ENCODE measurements at places on chromosomes 7 and 10. TPM values are rescaled to one million over a fixed set of nuclear protein-coding genes. Genes with fewer than 3 reads are reported as not detected.
A peak's percentile ranks its signal among the peaks of the same experiment; 100 is the strongest.

- DNase-seq = no peak
Measured at GRCh38 chr7:39248692-39249090, 271.0 kb downstream of the POU6F2 start.

DNA sequence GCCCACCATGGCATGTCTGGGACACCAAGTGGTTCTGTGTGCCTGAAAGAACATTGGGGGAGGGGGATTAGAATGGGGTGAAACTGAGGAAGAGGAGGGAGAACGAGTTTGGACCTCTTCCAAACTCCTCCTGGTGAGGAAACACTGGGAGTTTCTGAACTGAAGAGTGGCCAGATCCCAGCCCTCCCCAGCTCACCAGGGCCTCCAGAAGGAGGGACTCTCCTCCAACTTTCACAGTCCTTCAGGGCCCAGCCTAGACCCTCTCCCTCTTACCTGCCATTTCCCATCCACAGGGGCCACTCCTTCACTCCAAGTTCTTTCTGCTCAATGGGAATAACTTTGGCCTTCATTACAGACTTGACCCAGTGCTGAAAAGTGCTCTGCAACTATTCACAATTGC, 132.0 kb upstream of the FOXK1 start:
- DNase-seq = no peak

DNA sequence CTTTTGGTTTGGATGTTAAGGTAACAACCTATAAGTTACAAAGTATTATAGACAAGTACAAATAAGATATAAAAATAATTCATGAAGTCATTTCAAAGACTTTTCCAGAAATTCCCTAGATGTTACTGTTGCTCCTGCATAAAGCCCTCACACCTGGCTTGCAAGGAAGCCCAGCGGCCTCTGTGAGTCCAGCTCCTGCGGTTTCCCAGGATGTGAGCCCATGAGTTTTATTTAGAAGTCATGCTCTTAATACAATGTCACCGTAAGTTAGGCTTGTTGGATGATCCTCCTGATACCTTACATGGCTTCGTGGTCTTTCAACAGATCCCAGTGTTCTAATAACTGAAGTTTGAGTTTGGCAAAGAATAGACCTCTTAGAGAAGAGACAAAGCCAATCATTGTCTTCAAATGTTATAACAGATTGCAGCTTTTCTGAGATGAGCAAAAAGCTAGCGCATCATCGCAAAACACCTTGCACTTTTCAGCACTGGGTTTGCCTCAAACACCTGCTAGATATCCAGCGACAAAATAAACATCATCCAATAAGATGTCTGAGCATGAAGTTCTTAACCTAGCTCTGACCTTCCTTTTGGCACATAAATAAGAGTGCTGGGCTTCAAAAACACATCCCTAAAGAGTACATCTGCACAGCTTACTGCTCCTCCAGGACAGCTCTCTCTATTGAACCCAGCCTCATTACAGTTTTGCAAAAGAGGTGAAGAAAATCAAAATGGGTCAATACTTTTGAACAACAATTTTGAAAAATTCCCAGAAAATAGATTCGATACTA, 3.6 kb downstream of the FAM171A1 start:
- no peak for DNase-seq

DNA sequence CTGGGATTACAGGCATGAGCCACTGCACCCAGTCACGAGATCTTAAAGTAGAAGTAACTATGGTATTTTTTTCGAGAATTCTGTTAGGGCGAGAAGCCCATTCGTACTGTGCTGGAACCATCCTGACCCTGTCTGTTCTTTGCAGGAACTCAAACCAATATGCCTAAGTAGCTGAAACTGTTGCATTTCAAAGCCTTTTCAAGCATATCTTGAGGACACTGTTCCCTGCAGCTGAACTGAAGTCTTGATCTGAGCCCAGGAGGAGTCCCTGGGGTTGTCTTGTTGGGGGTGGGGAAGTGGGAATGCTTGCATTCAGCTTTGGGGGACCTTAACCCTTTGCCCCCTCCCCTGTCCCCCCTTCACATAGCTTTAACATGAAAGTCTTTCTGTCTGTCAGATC, 61.5 kb downstream of the CUX1 start:
- DNase-seq = no peak

- DNase-seq = peak; percentile 4
Measured at GRCh38 chr10:11243425-11244222, 226.0 kb downstream of the CELF2 start.

DNA sequence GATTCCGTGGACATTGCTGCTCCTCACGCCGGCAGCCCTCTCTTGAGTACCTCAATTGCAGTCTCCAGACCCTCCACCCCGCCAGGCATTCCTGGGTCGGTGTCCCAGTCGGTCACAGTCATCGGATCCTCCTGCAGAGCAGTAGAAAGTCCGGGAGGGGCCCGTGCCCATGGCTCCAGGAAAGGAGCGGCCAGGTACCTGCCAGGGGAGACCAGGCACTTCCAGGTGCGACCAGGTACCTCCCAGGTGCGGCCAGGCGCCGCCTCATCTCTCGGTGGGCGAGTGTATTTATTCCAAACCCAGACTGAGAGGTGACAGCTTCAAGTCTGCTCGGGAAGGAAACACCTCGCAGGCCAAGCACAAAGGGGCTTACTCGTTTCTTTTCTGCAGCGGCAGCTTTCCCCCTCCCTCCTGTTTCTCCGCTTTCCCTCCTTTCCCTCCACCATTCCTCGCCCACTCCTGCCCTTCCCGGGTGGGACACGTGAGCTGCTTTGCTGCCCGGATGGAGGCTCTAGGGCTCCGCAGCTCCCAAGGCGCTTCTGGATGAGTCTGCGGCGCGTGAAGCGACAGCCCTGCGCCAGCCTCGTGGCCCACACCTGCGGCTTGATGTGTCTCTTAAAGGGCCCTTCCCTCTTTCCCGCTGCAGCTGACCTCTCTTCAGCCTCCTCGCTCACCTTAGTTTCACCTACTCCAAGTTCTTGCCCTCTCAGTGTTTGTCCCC, 39.4 kb upstream of the AGK start:
- DNase-seq = no peak

- peak; percentile 54 for DNase-seq
Measured at GRCh38 chr10:116732573-116732972, 9.8 kb downstream of the HSPA12A start.

- DNase-seq = peak; percentile 23
Measured at GRCh38 chr7:68562323-68562899, 1035.9 kb upstream of the AUTS2 start.

DNA sequence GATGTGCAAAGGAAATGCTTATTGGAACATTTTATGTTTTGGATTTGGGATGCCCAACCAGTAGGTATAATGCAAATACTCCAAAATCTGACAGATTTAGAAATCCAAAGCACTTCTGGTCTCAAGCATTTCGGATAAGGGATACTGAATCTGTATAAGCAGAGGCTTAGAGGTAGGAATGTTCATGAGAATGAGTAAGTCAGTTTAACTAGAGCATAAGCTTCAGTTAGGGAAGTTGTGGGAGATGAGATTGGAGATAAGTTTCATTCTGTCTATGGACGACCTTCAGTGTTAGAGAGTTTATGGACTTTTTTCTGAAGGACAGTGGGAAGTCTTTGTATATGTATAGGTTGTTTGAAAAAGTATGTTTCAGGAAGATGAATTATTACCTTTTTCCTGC, 10.4 kb downstream of the TAX1BP1 start:
- no peak for DNase-seq

- no peak for DNase-seq
Measured at GRCh38 chr10:127694580-127695193, 42.3 kb upstream of the FOXI2 start.

DNA sequence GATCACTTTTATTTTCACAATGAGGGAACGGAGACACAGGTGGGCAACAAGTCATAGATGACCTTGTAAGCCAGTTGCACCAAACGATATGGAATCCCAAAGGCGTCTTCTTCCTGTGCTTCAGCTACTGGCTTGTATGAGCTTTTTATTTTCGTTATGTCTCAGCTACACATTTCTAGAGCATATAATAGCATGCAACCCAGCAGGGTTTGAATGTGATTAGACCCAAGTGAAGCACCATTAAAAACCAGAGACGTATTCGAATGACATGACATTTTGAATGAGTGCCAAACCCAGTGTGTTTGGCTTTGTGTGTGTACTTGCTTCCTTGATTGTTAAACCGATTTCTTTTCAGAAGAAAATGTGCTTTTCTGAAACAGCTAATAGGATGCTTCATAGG, 963.2 kb upstream of the CELF2 start:
- no peak for DNase-seq

- DNase-seq = no peak
Measured at GRCh38 chr10:87590705-87591588, 68.7 kb upstream of the PAPSS2 start.

DNA sequence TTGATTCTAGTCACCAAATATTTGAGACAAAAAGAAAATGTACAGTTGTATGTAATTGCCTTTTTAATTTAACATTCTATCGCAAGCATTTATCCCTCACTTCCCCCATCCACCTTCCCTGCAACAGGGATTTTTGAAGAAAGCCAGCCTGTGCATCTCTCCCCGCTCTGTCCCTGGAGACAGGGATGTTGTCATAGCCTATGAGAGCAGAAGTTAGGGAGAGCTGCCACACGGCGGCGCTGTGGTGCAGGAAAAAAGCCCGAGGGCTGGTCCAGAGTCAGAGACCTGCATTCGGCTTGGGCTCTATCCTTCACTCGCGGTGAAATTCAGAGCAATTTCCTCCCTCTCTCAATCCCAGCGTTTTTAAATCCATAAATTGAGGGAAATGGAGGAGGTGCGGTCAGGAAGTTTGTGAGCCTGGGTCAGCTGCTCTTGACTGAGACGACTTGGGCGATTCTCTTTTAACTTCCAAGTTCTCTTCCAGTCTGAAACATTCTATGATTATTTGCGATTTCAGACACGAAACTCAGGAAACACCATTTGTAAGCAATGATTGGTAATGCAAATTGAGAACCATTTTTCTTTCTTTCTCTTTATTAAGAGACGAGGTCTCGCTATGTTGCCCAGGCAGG, 17.5 kb downstream of the HKDC1 start:
- DNase-seq = peak; percentile 83

- DNase-seq = no peak
Measured at GRCh38 chr10:113954409-113954808, 89.3 kb upstream of the ADRB1 start.

GRCh38 chr10:44046605-44047004, 338.3 kb downstream of the CXCL12 start:
- peak; percentile 49 for DNase-seq

DNA sequence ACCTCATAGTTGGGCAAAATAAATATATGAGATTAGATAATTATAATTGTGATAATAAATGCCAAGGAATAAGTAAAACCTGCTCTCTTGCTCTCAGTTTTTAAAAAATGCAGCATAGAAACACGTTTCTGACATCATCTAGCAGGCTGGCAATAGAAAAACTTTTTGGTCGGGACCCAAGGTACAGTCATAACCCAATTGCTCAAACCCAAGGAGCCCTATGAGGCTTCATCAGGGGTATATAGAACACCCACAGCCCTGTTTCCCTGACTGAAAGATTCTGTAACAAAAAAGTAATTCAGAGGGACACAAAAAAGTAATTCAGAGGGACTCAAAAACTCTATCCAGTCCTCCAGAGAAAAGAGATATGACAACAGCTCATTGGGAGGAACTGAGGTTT, 3.8 kb downstream of the PDE1C start:
- DNase-seq = peak; percentile 26

GRCh38 chr7:22393913-22394729, 37.2 kb upstream of the RAPGEF5 start:
- DNase-seq = peak; percentile 63

- DNase-seq = no peak
Measured at GRCh38 chr10:46234431-46235060, 52.3 kb upstream of the ANTXRL start.

DNA sequence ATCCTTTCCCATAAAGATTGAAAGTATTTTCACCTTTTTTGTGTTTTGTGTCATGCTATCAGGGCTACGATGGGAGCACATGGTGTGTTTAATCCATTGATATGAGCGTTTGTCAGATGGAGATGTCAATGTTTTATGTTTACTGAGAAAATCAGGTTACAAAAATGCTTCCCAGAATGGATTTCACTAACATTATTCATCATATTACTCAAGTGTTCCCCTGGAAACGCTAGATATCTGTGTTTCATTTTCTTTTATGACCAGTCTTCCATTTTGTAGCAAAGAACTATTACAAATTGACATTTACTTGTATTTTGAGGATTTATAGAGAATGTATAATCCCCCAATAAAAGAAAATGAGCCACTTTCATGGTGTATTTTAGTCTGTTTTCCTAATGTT, 293.5 kb upstream of the AKR1E2 start:
- DNase-seq = peak; percentile 85

DNA sequence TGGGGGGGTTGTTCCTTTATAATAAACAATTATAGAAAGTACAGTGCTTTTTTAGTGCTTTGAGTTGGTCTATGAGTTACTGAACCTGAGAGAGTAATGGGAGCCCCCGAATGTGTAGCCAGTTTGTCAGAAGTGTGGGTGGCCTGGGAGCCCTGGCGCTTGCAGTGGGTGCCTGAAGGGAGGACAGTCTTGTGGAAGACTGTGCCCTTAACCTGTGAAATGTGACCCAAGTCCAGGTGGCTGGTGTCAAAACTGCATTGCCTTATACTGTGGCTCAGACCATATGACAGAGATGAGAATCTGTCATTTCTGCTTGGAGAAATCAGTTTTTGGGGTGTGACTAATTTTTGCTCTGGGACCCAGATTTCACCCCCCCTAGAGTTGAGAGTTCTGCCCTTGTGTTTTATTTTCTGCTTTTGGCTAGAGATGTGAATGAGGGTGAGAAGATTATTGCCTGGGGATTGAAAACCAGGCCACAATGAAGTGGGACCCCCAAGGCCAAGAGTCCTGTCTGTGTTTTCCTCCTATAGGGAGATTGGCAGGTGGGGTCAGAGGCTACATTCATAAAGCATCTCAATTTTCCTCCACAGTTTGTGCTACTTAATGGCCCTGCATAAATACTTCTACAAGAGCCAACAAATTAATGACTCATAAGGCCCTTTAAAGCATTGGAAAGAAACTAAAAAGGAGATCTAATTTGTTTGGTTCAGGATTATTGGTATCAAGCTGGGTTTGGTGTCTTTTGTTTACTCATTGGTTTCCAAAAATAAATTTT, 24.1 kb upstream of the CARD11 start:
- no peak for DNase-seq

DNA sequence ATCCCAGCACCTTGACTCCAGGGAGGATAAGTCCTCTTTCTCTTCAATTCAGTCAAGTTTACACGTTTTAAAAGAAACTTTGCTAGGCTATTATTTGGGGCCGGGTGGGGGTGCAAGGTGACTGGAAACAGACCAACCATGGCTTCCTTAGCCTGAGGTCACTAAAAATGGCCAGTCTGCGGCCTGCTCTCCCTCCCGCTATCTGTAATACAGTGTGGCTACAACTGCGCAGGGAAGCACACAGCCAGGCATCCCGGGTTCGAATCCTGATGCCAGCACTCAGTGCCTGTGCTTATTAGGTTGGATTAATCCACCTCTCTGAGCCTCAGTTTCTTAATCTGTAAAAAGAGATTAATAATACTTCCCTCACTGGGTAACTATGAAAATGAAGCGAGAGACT, 19.5 kb downstream of the ATP6V1F start:
- DNase-seq = no peak

The SEC61G gene
- 764 TPM for total RNA-seq

The CAV1 gene
- total RNA-seq = 598 TPM

The LBX1 gene
- 0.08 TPM for total RNA-seq

The TFEC gene
- 0.36 TPM for total RNA-seq

The AS3MT gene
- 7.0 TPM for total RNA-seq

The PNLIPRP3 gene
- not detected for total RNA-seq

The DUS4L gene
- 8.5 TPM for total RNA-seq

The CFTR gene
- total RNA-seq = 0.09 TPM

The NODAL gene
- not detected for total RNA-seq

The GPR158 gene
- 0.49 TPM for total RNA-seq
